Caudate nucleus (tissue), 63 donors: ENCODE measurements at places on chromosomes 12 and 14.

GRCh38 chr12:109446869-109447268 is 30.2 kb downstream of the KCTD10 start:
- DNase-seq = no peak

- no peak for DNase-seq
These were observed 29.6 kb downstream of the EEA1 start for GRCh38 chr12:92899386-92900001.

DNA sequence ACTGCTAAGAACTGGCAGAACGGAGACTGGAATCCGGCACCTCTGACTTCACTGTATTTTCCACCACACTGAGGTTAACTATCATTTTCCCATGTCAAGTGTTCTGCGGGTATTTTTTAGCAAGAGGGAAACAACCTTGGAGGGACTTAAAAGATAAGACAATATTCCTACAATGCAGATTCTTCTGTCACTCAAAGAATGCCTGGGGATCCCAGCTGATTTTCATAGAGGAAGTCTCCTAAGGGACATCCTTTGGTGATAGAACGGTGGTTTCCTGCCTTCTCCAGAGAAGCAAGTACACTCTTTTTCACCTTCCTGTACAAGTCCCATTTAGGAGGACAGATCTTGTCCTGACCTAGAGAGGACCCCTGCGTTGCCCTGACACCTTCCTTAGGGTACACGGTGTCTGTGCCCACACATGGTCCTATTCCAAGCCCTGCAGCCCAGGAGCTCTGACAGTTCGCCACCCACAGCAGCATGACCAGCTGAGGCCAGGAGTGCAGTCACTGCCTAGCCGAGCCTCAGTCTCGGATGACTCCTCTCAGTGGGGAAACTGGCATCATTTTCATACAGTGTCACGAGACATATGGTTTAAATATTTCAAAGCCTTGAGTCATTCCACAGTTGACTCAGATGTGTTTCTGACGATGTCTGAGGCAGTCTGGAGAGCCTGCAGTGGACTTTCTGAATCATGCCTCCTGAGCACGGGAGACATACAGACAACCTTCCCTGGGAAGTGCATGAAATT is 181.3 kb upstream of the FKBP4 start:
- no peak for DNase-seq

GRCh38 chr14:92460916-92461579 is 52.5 kb upstream of the RIN3 start:
- no peak for DNase-seq

GRCh38 chr14:102805371-102805891 is 28.2 kb downstream of the TRAF3 start:
- no peak for DNase-seq

DNA sequence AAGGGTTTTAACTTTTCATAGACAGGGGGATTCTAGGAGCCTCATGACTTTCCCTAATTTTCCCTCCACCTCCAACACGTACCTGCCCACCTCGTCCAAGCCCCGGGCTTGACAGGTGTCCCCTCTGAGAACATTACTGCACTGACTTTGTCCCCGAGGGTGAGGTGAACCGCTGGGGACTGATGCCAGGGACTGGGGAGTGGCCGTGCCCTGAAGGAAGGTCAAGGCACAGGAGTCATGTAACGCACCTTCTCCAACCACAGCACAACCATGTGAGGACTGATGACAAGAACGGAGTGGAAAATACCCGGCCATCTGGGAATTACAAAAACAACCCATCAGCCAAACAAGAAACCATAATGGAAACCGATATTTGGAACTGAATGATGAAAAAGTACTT is 214.7 kb upstream of the C14orf180 start:
- DNase-seq = no peak

DNA sequence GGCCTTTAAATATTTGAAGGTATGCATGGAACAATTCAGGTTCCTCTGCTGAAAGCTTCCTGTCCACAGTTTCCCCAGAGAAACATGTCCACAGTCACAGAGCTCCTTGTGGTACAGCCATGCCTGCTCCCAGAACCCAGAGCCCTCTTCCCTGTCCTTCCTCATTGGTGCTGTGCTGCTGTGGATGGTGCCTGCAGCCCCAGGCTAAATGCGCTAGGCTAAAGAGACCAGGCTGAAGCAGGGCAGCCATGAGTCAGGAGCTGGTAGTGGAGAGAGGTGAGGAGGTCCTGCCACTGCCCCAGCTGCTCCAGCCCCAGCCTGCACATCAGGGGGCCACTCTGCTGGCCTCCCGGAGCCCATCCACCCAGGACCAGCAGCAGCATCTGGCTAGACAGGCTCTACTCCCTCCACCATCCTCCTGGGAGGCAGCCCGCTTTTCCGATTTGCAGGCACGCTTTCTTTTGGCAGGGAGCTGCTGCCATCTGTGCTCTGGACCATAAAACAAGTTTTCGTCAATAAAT is 65.4 kb upstream of the DDX11 start:
- DNase-seq = no peak

GRCh38 chr12:92341065-92341668 is 195.5 kb upstream of the BTG1 start:
- DNase-seq = no peak
